Amniotic epithelial cell (primary cell): ENCODE measurements at places on chromosomes 16 and 17.
A peak's percentile ranks its signal among the peaks of the same experiment; 100 is the strongest.

- DNase-seq = peak; percentile 61
Observed at GRCh38 chr17:2892305-2892971, 96.2 kb downstream of the RAP1GAP2 start.

- DNase-seq = no peak
Observed at GRCh38 chr17:71825687-71826086, 295.1 kb upstream of the SOX9 start.

- DNase-seq = peak; percentile 55
Observed at GRCh38 chr17:78970834-78971755, 8.6 kb downstream of the LGALS3BP start.

GRCh38 chr17:14298947-14299279 lies 2.0 kb upstream of the HS3ST3B1 start:
- no peak for DNase-seq

DNA sequence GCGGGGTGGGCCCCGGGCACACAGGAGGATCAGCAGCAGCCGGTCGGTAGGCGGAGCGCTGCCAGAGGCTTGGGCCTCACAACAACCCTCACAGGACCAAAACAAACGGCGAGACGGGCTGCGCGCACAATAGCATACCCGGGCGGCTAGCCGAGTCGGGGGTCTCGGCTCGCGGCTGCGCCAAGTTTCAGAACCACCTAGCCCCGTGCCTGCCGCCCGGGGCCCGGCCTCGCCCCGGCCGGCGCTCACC lies 732 bp downstream of the ULK2 start:
- peak; percentile 60 for DNase-seq

GRCh38 chr17:13996748-13997147 lies 72.6 kb upstream of the COX10 start:
- DNase-seq = no peak
